ENCODE measurements at places on chromosomes 12 and 14. TPM values are rescaled to one million over a fixed set of nuclear protein-coding genes. Genes with fewer than 3 reads are reported as not detected.
A peak's percentile ranks its signal among the peaks of the same experiment; 100 is the strongest.

The FSCB gene
- not detected for total RNA-seq

The ABCC9 gene
- total RNA-seq, result 157 TPM

The PIWIL1 gene
- not detected for total RNA-seq

The C3AR1 gene
- 23.4 TPM for total RNA-seq

GRCh38 chr14:82230748-82231147, 697.1 kb upstream of the SEL1L start:
- DNase-seq, result no peak

GRCh38 chr12:64560396-64561301, 49.6 kb upstream of the RASSF3 start:
- no peak for DNase-seq

GRCh38 chr14:103628221-103628683, 759 bp upstream of the KLC1 start:
- peak; percentile 94 for DNase-seq

DNA sequence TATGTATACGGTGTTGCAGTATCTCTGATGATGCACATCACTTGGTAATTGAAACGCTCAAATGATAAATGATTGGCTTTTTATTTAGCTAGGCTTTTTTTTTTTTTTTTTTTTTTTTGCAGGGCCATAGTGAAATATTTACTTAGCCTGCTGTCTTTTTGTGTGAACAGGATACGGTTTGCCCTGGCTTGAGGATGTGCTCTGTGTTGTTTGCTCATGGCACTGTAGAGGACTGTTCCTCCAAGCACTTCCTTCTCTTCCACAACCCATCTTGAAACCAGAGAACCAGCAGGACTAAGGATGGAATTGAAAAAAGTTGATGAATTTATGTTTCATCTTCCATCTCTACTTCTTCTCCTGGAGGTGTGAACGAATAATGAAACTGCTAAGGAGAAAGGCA, 15.5 kb upstream of the SSPN start:
- DNase-seq, result no peak

GRCh38 chr12:111111681-111112080, 191.3 kb upstream of the MYL2 start:
- DNase-seq, result no peak

DNA sequence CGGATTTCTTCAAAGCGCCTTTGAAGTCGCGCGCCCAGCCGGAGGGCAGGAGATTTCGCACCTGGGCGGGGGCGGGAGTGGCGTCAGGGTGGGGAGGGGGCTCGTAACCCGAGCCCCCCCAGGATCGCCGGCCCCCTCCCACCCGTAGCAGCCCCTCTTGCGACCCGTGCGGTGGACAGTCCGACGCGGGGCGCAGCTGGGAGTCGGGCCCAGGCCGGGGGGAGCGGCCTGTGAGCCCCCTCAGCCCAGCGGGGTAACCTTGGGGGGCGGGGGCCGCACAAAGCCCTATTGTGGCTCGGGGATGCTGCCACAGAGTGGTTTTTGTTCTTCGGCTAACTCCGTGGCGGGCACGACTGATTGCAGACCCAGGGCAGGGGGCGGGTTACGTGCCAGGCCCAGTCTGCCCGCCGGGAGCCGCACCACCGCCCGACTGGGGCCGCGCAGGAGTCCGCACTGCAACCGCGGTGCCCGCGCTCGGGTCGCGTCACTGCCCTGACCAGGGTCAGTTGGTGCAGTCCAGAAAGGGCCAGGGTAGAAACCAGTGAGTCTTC, 4.2 kb upstream of the AAAS start:
- peak; percentile 84 for DNase-seq

DNA sequence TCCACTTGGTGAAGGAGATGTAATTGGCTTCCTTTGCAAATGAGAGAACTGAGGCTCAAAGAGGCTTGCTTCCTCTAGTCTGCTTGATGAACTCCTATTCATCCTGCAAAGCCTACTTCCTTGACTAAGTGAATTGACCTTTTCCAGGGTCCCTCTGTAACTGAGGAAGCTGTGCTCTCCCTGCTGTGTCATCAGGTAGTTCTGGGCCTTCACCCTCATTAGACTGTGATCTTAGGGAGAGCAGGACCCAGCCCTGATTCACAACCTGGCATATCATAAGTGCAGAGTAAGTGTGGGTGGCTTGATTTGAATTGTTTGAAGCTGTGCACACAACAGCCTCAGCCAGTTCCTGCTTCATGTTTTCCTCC, 16.3 kb downstream of the ASB2 start:
- DNase-seq, result no peak
